ENCODE measurements at places on chromosomes 6 and 20. TPM values are rescaled to one million over a fixed set of nuclear protein-coding genes. Genes with fewer than 3 reads are reported as not detected.

The HLA-DRB5 gene
- 3.2 TPM for total RNA-seq

The PIGU gene
- 17.1 TPM for total RNA-seq

DNA sequence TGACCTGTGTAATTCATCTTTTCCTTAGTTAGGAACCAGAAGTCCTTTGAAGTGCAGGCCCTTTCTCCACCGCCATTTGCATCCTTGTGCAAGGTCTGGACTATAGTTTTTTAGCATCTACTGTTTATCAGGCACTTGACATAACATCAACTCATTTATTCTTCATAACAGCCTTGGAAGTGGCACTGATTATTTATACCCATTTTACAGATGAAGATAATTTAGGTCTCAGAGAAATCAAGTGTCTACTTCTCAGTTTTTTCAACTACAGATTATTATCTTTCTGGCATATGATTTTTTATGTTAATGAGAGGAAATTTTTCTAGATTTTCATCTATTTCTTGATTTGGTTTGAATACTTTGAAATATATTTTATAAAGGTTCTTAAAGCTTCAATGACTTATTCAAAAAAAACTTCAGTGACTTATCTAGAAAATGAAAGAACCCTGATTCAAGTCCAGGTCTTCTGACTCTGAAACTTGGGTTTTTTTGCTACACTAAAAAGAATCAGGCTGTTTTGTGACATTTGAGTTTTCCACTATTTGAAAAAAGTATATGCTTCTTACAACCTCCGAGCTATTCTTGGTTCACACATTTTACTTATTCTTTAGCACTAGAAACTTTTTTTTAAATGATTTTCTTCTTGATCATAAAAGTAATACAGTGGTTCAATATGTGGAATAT is 3.1 kb upstream of the UBE2J1 start:
- no peak overlapping the region for H3K4me3 ChIP-seq
- peaks cover 27% of the 10 kb centered on the region for H3K4me1 ChIP-seq
- H3K27me3 ChIP-seq, result no peaks in the 10 kb centered on the region
- H3K36me3 ChIP-seq, result no peaks in the 10 kb centered on the region
- no peak overlapping the region for H3K27ac ChIP-seq

GRCh38 chr6:2378046-2378657 is 132.7 kb upstream of the GMDS start:
- no peak for DNase-seq
- no peaks in the 10 kb centered on the region for H3K4me1 ChIP-seq
- no peaks in the 10 kb centered on the region for H3K27me3 ChIP-seq

DNA sequence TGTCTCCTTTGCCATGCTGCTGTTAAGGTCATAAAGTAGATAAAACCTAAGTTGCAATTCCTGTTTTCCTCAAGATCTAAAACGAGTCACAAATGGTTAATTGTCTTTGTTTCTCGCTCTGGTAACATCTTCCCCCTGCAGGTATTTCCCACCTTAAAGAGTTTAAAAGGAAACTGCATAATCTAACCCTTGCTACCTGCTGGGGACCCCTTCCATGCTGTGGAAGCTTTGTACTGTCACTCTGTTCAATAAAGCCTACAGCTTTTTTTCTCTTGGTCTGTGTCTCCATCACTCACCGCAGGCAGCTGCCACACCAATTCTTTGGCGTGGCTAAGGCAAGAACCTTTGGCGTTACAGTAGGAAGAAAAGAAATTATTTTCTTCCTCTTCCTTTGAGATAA is 117.7 kb upstream of the GJE1 start:
- no peaks in the 10 kb centered on the region for H3K27me3 ChIP-seq
- no peaks in the 10 kb centered on the region for H3K4me1 ChIP-seq
- H3K36me3 ChIP-seq, result no peaks in the 10 kb centered on the region

GRCh38 chr6:126773112-126773805 is 345.2 kb upstream of the RSPO3 start:
- DNase-seq, result no peak
- H3K4me1 ChIP-seq, result no peaks in the 10 kb centered on the region
- no peak overlapping the region for H3K4me3 ChIP-seq

- DNase-seq, result no peak
- H3K4me3 ChIP-seq, result no peak overlapping the region
- H3K27me3 ChIP-seq, result no peaks in the 10 kb centered on the region
- H3K27ac ChIP-seq, result no peak overlapping the region
- H3K36me3 ChIP-seq, result no peaks in the 10 kb centered on the region
- H3K4me1 ChIP-seq, result peaks cover 8% of the 10 kb centered on the region
Observed at GRCh38 chr6:105791583-105792318, 294.4 kb upstream of the PRDM1 start.

GRCh38 chr6:1631251-1631650 is 21.5 kb downstream of the FOXC1 start:
- H3K4me3 ChIP-seq, result no peak overlapping the region
- H3K4me1 ChIP-seq, result no peaks in the 10 kb centered on the region
- peaks cover 25% of the 10 kb centered on the region for H3K27me3 ChIP-seq
- no peak overlapping the region for H3K27ac ChIP-seq
- no peak for DNase-seq

Measured in T-cell (primary cell).